ENCODE measurements at places on chromosomes 1 and 21.

DNA sequence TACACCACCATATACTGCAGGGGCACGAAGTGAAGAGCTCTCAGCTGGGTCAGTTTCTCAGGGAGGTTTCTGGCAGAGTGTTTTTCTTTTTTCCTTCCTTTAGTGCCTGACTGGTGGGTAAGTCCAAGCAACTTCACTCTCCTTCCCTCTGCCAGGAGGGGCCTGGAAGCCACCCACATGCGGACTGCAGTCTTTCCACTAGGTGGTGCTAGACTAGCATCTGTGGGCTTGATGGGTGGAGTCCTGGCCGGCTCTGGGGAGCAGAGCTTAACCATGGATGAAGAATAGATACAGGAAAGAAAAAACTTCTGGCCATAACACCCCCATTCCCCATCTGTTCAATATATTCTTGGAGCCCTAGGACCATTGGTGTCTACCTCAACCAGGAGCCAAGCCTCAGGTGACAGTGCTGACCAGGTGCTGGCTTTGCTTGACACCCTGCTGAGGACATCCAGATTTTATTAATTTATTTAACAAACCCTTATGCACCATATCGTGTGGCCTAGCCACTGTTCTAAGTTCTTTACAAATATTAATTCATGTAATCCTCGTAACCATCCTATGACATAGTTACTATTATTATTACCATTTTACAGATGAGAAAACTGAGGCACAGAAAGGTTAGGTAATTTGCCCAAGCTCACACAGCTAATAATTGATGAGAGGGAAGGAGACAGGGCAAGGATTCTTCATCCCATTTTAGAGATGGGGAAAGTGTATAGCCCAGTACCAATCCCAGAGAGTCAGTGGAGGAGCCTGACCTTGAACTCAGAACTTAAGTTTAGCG, 126.7 kb upstream of the CSF3R start:
- DNase-seq: no peak

- no peak for DNase-seq
These were observed 418.6 kb downstream of the MRPL39 start for GRCh38 chr21:25188677-25189079.

- no peak for DNase-seq
These were observed 8.4 kb downstream of the ATP1A4 start for GRCh38 chr1:160159846-160160245.

DNA sequence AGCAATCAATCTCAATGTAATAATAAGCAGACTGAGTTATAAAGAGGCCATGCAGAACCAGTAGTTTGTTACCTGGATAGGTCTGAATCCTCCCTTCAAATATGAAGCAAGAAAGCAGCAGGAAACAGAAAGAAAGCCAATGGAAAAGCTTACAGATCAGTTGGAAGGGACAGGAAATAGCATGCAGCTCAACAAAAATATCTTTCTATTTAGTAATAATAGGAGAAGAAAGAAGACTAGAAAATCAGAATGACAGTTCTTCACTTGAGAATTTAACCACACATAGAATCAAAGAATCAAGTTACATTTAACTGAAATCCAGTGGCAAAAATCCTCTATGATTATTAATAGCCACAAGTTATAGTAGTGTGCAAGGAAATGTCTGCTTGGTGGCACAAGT, 194.4 kb downstream of the EIF4G3 start:
- no peak for DNase-seq

GRCh38 chr1:37776946-37777516, 12.1 kb upstream of the EPHA10 start:
- DNase-seq: no peak

DNA sequence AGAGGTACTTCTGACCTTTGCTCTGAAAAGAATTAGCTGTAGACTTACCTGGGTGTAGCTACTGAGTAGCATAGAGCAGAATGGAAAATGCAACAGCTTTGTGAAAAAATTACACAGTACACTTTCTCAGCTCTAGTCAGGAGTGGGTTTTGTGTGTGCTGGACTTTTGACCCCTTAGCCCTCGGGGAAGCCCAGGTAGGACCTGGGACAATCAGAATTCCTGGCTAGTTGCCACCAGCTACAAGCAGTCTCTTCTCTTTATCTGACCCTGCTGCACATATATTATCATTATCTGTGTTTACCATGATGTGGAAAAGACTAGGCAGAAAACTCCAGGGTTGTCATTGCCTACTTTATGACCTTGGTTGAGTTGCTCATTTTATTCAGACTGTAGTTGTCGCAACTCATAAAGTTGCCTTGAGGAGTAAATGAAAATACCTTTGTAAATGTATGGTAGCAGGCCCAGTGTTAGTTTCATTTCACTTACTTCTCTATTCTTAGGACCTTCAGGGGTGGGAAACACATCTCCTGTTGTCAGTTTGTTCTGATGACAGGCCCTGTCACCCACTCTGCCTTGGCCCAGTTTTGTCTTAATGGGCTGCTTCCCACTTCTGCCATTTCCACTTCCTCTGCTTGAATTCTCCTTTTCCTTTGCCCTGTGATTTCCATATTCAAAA, 5.4 kb downstream of the NEK7 start:
- no peak for DNase-seq

- no peak for DNase-seq
These were observed 138.5 kb upstream of the ZNHIT6 start for GRCh38 chr1:85846706-85847105.

GRCh38 chr1:153251562-153251961, 7.9 kb upstream of the LORICRIN start:
- DNase-seq: no peak

GRCh38 chr1:156458181-156458503, 42.4 kb downstream of the MEF2D start:
- DNase-seq: no peak

DNA sequence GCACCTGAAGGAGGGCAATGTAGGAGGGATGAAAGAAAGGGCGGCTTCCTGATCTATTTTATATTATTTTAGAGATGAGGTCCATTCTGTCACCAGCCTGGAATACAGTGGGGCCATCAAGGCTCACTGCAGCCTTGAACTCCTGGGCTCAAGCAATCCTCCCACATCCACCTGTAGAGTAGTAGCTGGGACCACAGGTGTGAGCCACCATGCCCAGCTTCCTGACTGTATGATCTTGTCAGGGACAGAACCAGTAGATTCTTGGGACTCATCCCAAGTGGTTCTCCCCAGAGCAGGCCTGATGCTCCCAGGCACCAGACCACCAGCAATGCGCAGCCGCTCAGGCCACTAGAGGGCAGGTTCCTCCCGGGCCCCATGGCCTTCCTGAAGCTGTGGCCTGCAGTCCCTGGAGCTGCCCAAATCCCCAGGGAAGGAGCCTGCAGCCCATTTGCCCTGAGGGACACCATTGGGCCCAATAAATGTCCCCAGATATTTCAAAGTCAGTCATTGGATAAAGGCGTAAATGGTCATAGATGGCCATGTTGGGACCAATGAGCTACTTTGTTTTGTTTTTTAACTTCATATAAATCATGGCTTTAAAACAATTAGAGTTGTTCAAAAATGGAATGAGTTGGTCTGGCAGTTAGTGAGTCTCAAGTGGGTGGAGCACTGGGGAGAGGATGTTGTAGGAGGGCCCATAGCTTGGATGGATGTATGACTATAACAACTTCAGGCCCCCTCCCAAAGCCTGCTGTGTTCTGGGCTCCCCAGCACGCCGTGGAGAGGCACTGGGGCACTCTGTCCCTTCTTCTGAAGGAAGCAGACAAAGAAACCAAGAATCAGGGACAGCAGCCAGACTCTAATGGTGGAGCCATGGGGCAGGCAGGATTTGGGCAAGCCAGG, 44.7 kb upstream of the GOLT1A start:
- peak; percentile 20 for DNase-seq

- no peak for DNase-seq
These were observed 18.2 kb downstream of the LDLRAP1 start for GRCh38 chr1:25561421-25562100.

- DNase-seq: no peak
These were observed 36.5 kb downstream of the NGF start for GRCh38 chr1:115301438-115302020.

GRCh38 chr1:152983743-152984142, at the start of gene SPRR1A:
Gene SPRR1A, plus strand, starts transcription at chr1:152984081. Its CDS starts 1,150 bp downstream, at chr1:152985231.
- no peak for DNase-seq

DNA sequence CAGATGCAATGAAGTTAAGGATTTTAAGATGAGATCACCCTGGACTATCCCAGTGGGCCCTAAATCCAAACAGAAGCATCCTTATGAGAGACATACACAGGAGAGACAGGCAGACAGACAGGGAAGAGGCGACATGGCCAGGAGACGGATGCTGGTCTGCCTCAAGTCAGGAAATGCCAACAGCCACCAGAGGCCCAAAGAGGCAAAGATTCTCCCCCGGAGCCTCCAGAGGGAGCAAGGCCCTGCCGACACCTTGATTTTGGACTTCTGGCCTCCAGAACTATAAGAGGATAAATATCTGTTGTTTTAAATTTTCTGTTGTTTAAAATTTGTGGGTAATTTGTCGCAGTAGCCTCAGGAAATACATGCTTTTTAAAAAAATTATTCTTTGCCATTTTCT, 116.4 kb downstream of the GLIS1 start:
- DNase-seq: no peak

GRCh38 chr1:68558321-68559026, 61.6 kb upstream of the DEPDC1 start:
- no peak for DNase-seq

GRCh38 chr1:202150187-202150586, 5.7 kb upstream of the ARL8A start:
- no peak for DNase-seq

GRCh38 chr1:242146652-242147051, 147.8 kb upstream of the MAP1LC3C start:
- DNase-seq: no peak

DNA sequence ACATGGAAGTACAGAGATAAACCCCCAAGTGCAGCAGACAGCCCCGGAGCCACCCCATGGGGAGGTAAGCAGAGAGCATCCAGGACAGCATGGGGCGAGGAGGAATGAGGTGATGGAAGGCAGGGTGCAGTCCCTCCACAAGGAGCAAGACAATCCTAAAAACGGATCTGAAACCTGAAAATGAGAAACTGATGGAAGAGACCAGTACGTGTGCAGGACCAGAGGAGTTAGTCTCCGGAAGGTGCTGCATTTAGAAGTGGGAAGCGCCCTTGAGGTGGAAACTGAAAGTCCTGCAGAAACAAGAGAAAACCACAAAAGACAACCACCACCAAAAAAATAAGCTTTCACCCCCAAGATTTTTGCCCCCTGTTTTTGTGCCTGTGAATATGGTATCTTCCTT, 17.4 kb upstream of the DDOST start:
- no peak for DNase-seq

GRCh38 chr1:17392199-17392740, 20.3 kb downstream of the PADI6 start:
- DNase-seq: no peak

DNA sequence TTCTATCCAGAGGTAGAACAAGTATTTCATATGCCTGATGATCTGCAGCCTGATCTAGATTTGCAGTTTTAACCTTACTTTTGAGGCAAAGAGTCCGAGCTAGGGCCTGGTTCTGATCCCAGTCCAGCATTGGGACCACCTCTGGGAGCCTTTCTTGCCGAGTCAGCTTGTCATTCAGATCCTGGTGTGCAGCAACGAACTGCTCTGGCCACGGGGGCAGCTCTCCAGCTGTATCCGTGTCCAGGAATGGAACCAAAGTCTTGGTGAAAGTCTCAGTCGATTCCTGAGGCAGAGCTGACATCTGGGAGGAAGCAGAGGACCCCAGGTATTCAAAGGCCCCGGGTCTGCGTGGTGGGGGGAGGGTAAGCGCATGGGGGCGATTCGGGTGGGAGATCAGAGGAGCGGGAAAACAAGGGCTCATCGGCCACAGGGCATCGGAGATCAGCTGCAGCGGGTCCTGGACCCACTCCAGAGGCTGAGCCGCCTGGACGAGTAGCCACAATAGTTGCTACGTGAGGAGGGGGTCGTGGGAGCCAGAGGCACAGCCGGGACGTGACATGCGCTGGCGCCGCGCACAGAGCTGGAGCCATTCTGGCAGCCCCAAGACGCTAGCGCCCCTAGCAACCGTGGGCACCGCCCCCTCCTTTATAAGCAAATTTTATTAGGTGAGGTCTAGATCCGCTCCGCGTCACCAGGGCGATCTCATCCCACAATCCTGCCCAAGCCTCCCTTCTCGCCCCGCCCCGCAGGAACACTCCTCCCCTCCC, 32.4 kb upstream of the BSDC1 start:
- DNase-seq: no peak

DNA sequence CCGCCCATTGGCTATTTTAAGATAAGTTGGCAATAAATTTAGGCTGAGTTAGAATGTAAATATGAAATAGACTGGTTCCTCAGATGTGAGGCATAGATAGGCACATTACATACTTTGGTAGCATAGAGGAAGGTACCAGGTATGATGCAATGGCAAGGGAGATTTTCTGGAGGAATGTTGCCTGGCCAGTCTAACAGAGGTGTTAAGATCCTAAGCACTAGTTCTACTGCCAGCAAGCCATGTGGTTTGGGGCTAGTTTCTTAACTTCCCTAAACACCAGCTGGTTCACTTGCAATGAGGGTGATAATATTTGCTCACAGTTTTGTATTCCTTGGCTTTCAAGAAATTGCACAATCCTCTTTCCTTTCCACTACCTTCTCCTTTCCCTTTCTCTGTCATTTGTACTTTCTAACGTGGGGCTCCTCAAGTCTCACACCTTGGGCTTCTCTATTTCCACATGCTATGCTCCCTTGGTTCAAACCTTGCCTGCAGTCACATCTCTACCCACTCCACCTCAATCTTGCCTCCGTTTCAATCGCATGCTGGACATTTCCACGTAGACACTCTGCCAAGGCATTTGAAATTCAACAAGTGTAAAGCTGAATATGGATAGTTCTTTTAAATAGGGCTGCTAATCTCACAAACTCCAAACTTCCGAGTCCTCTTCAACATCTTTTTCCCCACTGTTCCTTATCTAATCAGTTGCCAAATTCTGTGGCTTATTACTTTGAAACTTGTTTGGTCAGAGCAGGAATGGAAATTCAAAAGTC, 4.7 kb upstream of the CD55 start:
- DNase-seq: no peak

GRCh38 chr1:93665015-93665414, 16.6 kb downstream of the BCAR3 start:
- DNase-seq: no peak

DNA sequence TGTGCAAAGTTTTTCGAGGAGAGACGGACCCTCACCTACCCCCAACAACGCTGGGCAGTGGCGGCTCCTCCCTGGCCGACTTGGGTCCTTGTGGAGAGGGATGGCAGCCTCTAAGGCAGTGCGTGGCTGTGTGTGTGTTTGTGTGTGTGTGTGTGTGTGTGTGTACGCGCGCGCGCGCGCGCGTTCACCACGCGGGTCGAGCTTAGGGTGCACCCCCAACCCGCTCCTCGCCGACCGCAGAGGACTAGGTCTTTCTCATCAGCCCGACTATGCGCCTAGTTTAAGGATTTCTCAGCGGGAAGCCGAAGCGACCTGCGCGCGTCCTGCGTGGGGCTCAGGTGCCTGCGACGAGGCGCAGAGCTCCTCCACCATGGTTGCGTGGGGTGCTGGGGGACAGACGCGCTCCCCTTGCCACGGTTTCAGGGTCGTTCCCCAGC, 940 bp downstream of the SOX13 start:
- DNase-seq: no peak

DNA sequence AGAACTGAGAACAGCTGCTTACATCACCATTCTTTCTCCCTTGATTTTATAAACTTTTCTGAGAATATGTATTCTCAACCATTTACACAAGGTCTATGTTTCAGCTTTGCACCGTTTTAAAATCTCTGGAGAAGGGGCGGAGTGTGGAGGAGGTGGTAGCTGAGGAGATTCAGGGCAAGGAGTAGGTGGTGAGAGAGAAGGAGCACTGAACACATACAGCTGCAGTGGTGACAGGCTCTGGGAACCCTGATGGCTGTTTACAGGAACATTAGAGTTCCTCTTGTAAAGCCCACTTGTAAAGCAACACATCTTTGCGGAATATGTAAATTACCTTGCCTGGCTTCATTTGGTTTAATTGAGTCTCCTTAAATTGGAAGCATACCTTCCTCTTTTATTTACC, 89.7 kb downstream of the SMYD2 start:
- DNase-seq: no peak
